ENCODE measurements at places on chromosomes 2 and 18. TPM values are rescaled to one million over a fixed set of nuclear protein-coding genes. Genes with fewer than 3 reads are reported as not detected.

FKBP7 gene
- total RNA-seq = 2.7 TPM

ICA1L gene
- total RNA-seq = 4.6 TPM

MC4R gene
- total RNA-seq = not detected

C2orf80 gene
- total RNA-seq = not detected

RGPD8 gene
- 9.4 TPM for total RNA-seq

STARD6 gene
- not detected for total RNA-seq

CCDC141 gene
- total RNA-seq = 0.54 TPM

CRIM1 gene
- total RNA-seq = 28.3 TPM

CCBE1 gene
- under 0.01 TPM for total RNA-seq

SLC4A3 gene
- total RNA-seq = under 0.01 TPM

SEC11C gene
- total RNA-seq = 11.3 TPM

BCL2 gene
- 11.8 TPM for total RNA-seq

CD8B2 gene
- under 0.01 TPM for total RNA-seq

SCYGR4 gene
- total RNA-seq = not detected

RAB17 gene
- total RNA-seq = not detected

RFX8 gene
- 0.81 TPM for total RNA-seq

OSBPL6 gene
- total RNA-seq = 0.27 TPM

CXCR1 gene
- under 0.01 TPM for total RNA-seq

EPC2 gene
- total RNA-seq = 32.9 TPM

IHH gene
- 0.27 TPM for total RNA-seq

HNMT gene
- 1.1 TPM for total RNA-seq

RGPD5 gene
- 44.7 TPM for total RNA-seq

ALPG gene
- under 0.01 TPM for total RNA-seq

SGPP2 gene
- total RNA-seq = under 0.01 TPM

CNTNAP5 gene
- 0.27 TPM for total RNA-seq

DSC2 gene
- total RNA-seq = 0.27 TPM

ZDBF2 gene
- total RNA-seq = 0.81 TPM

PECR gene
- total RNA-seq = 11.8 TPM

CHPF gene
- 10.2 TPM for total RNA-seq

EDAR gene
- under 0.01 TPM for total RNA-seq

ALK gene
- under 0.01 TPM for total RNA-seq

MAPRE3 gene
- 3.0 TPM for total RNA-seq

CCDC93 gene
- 10.2 TPM for total RNA-seq

CPO gene
- total RNA-seq = not detected

TLX2 gene
- total RNA-seq = 0.27 TPM

PNPT1 gene
- total RNA-seq = 7.0 TPM

EFR3B gene
- total RNA-seq = 0.27 TPM

LYPD6B gene
- 0.81 TPM for total RNA-seq

CTNNA2 gene
- not detected for total RNA-seq

TEX44 gene
- total RNA-seq = not detected

IL1R2 gene
- total RNA-seq = not detected

EML6 gene
- 2.7 TPM for total RNA-seq

NT5C1B gene
- not detected for total RNA-seq

LBX2 gene
- total RNA-seq = 0.54 TPM

ABCA12 gene
- total RNA-seq = not detected

GAD1 gene
- 3.2 TPM for total RNA-seq

HADHA gene
- total RNA-seq = 111 TPM

CFAP65 gene
- not detected for total RNA-seq
